ENCODE measurements at places on chromosomes 5 and 9.
A peak's percentile ranks its signal among the peaks of the same experiment; 100 is the strongest.

DNA sequence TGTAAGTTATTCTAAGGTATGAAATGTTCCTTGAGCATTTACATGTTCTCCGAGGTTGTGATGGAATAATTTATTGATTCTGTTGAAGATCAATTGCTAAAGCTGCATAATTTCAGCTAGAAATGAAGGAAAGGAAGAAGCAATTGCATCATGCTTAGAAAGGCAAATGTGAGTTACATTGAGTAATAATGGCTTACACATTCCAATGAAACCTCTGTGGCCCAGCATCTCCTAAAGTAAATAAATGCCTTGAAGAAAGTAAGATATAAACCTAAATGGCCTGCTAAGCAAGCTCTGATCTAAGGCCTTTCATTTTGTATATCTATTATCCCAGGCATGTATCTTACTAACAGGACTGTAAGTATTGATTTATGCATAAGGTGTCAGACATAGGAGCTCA, 677.3 kb upstream of the RGMB start:
- no peak for DNase-seq

- DNase-seq: peak; percentile 74
Observed at GRCh38 chr5:32522429-32523143, 62.8 kb upstream of the SUB1 start.

GRCh38 chr9:132970324-132971062, 8.0 kb upstream of the GFI1B start:
- DNase-seq: no peak

GRCh38 chr5:165723931-165724330, 2218.5 kb downstream of the MAT2B start:
- no peak for DNase-seq

GRCh38 chr9:14932641-14933040, 22.4 kb upstream of the FREM1 start:
- no peak for DNase-seq

GRCh38 chr9:37253377-37253937, 133.1 kb downstream of the ZCCHC7 start:
- no peak for DNase-seq

- no peak for DNase-seq
Observed at GRCh38 chr5:81579262-81579924, 171.5 kb downstream of the SSBP2 start.

GRCh38 chr5:58890265-58890664, 307.4 kb downstream of the RAB3C start:
- no peak for DNase-seq

DNA sequence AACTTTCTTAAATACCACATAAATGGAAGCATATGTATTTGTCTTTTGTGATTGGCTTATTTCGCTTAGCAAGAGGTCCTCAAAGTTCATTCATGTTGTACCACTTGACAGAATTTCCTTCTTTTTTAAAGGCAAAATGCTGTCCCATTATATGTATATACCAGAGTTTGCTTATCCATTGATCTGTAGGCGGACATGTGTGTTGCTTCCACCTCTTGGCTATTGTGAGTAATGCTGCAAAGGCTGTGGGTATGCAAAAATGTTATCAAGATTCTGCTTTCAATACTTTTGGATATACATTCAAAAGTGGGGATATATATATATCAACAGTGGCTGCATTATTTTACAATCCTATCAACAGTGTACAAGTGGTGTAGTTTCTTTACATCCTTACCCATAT, 271.0 kb downstream of the PRR16 start:
- no peak for DNase-seq

DNA sequence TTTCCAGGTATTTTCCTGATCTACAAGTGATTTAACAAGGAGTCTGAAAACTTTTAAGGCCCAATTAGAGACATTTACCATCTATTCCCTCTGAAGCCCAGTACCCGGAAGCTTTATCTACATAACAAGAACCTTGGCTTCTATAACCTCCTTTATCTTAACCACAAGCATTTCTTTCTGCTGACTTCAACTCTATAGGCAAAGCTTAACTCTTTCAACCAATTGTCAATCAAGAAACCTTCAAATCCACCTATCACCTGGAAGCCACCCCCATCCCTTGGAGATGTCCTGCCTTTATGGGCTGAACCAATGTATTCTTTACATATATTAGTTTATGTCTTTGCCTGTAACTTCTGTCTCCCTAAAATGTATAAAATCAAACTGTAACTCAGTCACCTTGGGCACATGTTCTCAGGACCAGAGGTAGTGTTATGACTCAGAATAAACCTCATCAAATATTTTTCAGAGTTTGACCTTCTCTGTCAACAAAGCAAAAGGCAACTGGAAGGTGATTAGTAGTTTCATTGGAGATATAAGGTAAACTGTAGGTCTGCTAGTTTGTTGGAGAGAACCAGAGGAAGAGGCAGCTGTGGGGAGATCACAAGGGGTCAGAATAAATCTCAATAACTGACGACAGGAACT, 13.0 kb upstream of the RIMOC1 start:
- no peak for DNase-seq

- DNase-seq: no peak
Observed at GRCh38 chr5:96577909-96578308, 84.3 kb upstream of the CAST start.

- DNase-seq: no peak
Observed at GRCh38 chr5:169424670-169425378, 123.9 kb upstream of the SLIT3 start.

DNA sequence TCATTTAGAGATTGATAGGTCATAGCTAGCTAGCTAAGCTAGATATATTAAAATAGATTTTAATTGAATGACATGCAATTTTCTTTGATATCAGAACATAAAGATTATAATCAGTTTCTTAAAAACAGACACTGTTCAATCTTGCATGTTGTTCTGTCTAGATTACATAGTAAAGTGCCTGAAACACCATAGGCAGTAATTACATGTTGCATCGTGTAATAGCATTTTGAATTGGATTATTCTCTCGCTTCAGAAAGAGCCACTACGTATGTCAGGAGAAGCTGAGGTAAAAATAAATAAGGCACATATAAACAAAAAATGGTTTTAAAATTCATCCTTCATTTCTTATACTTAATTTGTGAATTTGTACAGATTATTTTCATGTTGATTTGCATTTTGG, 148.0 kb upstream of the CDH12 start:
- DNase-seq: no peak

- peak; percentile 89 for DNase-seq
Observed at GRCh38 chr9:121876658-121877271, 216.3 kb downstream of the TTLL11 start.

GRCh38 chr5:135600971-135601381, 22.2 kb upstream of the CXCL14 start:
- no peak for DNase-seq

GRCh38 chr5:97531549-97531948, 348.5 kb upstream of the RIOK2 start:
- DNase-seq: no peak

- no peak for DNase-seq
Observed at GRCh38 chr5:59126708-59127573, 544.1 kb downstream of the RAB3C start.

DNA sequence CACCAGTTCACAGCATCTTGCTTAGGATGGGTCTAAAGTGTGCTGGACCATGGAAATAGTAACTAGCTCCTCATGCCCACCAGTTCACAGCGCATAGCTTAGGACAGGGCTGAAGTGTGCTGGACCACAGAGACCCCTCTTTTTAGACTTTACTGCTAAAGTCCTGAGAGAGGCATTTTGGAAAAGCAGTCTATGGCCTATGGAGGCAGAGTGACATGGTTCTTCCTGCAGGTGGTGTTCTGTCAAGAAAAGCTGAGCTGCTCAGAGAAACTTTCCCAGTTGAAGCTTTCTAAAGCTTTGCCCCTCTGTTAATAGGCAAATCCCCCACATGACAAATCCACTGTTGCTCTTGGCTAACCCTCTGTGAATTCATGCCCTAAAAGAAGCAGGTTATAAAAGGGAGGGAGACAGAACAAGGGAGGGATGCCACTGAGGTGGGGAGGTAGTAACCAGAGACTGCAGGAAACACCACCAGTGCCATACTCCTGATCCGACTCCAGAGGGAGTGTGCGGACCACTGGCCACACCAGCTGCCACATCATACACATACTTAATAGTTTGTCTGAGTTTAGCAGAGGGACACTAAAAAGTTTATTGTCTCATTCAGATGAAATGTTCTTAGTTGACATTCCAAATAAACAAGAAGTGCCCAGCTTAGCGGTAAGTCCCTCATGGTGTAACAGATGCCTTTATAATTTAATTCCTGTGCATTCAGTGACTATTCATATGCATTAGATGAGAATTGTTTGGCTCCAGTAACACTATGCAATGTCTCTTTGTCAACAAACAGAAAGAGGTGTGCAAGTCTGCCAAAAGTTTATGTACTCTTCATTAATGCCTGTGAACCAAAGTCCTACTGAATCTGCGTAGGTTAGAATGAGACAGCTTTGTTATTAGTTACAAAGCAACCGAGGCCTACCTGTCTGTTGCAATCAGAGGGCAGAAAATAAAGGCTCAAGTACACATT, 236.2 kb upstream of the NFIL3 start:
- DNase-seq: no peak

DNA sequence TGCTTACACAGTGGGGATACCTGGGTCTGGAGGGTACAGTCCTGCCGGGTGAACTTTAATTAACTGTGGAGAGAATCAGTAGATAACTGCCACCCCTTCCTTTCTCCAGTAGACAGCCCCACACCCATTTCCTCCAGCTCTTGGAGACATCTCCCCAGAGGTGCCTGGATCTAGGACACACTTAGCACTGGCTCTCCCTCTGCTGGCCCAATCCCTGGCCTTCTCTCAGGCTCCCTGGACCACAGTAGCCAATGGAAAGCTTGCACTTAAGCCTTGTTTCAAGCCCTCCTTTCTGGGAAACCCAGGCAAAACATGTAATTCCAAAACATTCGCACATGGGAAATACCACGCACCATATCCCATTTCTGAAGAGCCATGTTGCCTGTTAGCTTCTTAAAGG, 169.2 kb upstream of the GAS1 start:
- no peak for DNase-seq

DNA sequence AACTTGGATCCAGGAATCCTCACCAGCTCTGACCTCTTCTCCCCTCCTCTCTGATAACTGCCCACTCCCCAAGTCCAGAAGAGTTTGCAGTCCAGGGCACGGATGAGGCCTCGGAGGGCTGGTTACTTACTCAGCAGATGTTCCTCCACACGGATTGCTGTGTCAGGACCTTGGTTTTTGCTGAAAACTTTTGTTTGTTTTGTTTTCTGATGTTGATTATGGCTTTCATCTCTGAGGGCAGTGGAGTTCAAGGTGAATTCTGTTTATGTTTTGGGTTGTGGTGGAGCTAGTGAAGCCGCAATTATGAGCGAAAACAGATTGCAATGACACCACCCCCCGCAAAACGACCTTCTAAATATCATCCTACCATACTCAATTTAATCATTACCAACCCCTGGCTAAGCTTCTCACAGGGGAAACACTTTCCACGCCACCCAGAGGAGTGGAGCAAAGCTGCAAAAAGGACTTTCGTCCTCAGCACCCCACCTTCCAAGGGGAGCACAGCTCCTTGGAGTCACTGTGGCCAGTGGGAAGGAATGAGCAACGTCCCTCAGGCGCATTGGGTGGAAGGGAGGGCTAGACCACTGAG, 92.7 kb upstream of the SAP30L start:
- no peak for DNase-seq

- DNase-seq: no peak
Observed at GRCh38 chr5:112552791-112553190, 133.7 kb upstream of the EPB41L4A start.

GRCh38 chr5:141507387-141508091, 18.7 kb downstream of the PCDHGC5 start:
- DNase-seq: no peak

- DNase-seq: no peak
Observed at GRCh38 chr9:581673-582497, 259.6 kb upstream of the DMRT1 start.

DNA sequence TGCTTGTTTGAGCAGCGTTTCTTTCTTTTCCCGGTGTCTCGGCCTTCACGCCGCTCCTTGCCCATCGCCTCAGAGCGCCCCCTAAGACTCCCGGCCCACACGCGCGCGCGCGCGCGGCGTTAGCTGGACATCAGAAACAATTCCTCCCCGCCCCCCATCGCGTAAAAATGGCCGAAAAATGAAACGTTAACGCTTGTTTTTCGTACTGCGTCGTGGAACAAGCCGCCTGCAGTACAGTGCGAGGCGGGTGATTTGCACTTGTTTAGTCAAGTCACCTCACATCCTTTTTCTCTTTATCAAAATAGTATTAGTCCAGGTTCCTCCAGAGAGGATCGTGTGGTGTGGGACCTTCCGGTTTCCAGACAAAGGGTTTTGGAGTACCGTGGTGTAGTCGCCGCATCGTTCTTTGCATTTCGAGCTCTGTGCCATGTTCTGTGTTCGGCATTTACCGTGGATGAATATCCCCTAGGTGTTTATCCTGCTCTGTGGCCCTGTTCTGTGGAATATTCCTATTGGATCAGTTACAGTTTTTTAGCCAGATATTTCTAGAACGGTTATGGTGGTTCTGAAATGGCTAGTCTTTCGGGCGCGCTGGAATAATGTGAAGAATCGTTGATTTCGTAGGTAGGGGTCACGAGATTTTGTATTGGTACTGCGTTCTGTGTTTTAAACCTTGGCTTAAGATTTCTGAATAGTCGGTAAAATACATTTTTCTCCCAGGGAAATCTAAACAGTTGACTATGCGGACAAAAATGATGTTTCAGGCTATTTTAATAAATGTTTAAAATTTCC, 1.0 kb downstream of the MATR3 start:
- peak; percentile 20 for DNase-seq

GRCh38 chr9:131709771-131710431, 30.0 kb downstream of the RAPGEF1 start:
- peak; percentile 7 for DNase-seq

GRCh38 chr5:109877670-109878045, 187.9 kb downstream of the MAN2A1 start:
- no peak for DNase-seq

GRCh38 chr5:170623576-170624181, 119.9 kb downstream of the KCNIP1 start:
- DNase-seq: peak; percentile 45

DNA sequence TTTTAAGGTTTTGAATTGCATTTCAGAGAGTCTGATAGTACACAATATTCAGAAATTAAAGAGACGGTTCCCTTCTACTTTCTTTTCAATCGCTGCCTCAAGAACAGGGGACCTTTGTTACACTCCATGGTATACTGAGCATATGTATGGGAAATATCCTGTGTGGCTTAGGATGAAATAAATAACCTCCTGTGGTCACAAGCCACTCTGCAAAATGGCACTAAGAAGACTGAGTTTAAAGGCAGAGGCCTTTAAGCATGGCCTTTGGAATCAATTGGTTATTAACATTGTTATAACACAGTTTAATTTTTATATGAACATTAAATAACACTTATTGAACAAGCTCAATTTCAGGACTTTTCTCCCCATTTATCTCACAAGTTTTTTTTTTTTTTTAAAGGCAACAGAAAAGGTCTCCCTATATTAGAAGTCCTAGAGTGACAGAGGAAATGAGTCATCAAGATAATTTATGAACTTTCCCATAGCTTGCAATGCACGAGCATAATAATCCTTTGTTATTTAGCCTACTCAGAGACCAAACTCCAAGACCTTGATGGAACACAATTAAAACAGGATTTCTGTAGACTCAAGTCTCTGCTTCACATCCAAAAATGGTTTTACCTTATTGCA, 341.9 kb downstream of the TMEM167A start:
- DNase-seq: no peak

Data from H54 (cell line).